ENCODE measurements at places on chromosomes 1 and 21.

DNA sequence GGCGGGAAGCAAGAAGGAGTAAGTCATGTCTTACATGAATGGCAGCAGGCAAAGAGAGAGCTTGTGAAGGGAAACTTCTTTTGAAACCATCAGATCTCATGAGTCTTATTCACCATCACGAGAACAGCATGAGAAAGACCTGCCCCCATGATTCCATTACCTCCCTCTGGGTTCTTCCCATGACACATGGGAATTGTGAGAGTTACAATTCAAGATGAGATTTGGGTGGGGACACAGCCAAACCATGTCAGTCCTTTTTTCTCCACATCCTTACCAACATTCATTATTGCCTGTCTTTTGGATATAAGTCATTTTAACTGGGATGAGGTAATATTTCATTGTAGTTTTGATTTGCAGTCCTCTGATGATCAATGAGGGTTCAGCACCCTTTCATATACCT is 81.0 kb downstream of the DIRAS3 start:
- no peak for DNase-seq

GRCh38 chr1:205373022-205373797 is 16.5 kb upstream of the KLHDC8A start:
- no peak for DNase-seq

GRCh38 chr1:17080880-17081279 is 27.0 kb upstream of the SDHB start:
- DNase-seq, result no peak

DNA sequence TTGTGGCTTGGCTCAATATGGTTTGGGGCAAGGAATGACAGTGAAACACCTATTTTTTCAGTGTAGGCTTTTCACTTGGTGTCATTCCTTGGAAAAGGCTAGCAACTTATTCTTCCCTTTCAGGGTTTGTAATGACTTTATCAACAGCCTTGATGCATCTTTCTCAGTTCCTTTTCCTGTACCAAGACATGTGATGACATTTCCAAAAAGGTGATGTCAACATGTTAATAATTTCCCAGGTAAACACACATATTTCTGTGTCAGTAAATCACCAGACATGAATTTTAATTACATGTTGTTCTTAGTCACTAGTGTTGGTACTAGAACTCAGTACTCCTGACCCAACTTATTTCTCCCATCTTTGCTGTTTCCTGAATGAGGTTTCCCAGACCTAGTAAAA is 37.8 kb upstream of the RRP15 start:
- DNase-seq, result no peak

DNA sequence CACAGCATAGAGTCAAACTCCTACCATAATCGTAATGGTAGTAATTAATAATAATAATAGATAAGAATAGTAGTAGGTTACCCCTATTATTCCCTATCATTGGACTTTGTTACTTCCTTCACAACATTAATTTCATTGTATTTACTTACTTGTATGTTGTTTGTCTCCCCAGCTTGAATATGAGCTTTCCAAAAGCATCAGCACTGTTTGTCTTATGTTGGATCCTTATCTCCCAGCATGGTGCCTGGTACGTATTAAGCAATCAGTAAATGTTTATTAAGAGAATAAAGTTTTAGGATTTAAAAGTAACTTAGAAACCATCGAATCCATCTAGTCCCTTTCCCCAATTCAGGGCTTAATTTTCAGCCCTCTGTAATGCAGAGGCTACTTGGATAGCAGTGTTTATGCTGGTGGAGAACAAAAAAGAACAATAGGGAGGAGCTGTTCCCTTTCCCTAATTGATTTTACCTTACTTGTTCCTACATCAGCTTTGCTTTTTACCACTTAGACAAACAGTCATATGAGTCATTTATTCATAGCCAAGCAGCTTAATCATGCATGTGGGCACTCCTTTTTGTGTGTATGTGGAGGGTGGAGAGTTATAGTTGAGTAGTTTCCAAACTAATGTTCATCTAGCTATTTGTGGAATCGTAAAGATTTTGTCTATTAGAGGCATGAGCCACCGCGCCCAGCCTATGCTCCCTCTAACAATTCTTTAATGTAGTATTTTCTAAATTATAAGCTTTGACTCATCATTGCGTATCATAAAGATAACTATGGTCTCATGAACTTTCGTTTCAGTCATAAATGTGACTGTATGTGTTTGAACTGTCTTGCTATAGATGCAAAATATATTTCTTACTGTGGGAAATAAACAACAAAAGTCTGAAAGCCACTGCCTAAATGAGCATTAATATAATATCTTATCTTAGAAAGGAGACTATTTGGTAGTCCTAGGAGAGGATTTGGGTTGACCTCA is 20.9 kb upstream of the DR1 start:
- DNase-seq, result no peak

- peak; percentile 22 for DNase-seq
Measured at GRCh38 chr1:83931658-83932253, 67.2 kb downstream of the TTLL7 start.

DNA sequence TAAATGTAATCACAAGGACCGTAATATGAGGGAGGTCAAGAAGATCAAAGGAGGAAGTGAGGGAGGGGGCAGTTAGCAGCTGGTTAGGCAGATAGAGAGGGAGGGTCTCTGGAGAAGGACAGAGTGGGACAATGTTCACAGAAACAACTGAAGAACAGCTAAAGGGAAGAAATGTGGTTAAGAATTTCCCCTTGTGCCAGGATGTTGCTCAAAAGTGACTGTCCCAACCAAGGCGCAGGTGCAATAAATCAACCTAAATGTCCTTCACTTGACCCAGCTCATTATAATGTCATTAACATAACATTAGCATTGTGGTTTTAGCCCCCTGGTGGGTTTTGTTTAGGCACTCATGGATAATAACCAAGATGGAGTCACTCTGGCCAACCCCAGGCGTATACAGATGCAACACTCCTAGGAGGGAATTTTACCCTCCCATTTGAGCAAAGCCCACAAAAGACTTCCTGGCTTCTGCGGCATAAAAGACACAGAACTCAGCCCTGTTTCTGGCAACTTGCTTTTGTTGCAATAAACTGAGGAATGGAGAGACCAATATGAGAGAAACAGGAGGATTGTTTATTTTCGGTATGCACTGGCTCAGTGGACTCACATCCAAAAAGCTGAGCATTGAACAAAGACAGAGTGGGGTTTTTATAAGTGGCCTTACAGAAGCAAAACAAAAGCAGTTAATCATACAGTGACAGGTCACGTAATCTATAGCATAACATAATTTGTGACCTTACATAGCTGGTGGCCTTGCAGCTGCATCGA is 7.3 kb upstream of the CA6 start:
- no peak for DNase-seq

GRCh38 chr1:164608651-164609057 is 49.7 kb downstream of the PBX1 start:
- DNase-seq, result no peak

DNA sequence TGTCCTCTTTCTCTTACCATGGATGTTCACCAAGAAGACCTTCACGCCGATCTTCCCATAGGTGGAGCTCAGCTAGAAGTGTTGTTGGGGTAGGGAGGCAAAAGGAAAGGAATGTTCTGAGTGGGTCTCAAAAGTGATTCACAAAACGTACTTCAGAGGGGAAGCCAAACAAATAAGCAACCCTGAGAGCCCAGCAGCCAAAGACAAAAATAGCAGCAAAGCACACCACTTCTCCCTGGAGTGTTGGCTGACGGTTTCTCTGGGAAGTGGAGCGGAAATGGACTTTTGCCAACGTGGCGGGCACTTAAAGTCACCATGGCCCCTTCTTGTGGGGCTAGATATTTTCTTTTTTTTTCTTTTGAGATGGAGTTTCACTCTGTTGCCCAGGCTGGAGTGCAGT is 23.1 kb downstream of the SLC26A9 start:
- no peak for DNase-seq

- no peak for DNase-seq
Measured at GRCh38 chr1:22958556-22958955, 14.1 kb downstream of the LACTBL1 start.

DNA sequence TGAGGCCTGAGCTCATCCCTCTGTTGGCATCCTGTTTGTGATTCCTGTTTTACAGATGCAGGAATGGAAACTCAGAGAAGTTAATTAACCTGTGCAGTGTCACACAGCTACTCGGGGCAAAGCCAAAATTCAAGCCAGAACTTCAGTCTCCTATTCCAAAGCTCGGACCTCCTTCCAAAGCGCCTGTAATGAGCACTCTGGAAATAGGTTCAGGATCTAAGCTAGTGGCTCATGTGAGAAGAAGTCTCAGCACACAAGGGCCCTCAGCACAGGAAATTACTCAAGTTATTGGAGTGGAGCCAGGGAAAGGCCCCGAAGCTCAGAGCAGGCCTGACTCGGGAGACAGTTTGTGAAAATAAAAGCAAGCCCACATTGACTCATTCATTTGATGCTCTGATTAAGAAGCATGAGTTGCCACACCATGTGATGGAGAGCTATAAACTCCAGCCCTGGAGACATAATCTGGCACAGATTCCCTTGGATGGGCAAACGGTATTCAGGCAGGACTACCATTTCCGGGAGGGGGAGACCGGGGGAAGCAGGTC is 50.6 kb upstream of the LYST start:
- DNase-seq, result no peak

DNA sequence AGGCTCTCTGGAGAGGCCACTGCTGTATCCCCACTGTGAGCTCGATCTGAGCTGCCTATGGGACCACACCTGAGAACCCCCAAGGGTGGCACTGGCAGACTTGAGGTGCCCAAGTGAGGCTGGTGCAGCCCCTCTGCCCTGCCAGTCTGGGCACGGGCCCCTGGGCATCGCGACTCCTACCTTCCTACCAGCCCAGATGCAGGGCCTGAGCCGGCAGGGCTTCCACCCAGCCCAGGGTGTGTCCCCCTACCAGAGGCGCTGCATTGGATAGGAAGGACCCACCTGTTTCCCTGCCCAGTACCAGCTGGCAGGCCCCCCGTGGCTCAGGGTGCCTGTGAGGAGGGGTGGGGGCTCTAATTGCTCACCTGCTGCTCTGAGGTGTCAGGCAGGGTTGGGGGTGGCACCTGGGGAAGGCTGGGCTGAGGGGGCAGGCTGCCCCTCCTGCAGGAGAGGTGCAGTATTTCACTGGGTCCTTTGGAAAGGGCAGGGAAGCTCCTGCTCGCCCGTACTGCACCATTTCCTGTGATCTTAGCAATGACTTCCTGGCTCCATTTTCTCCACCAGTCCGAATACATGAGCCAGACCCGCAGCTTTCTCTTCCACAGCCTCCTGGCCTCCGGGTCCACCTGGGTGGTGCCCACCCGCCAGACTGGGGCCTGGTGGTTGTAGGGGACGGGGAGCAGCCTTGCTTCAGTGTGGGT is 11.8 kb downstream of the TP73 start:
- no peak for DNase-seq

- no peak for DNase-seq
Measured at GRCh38 chr1:75785320-75785982, 605 bp upstream of the RABGGTB start.

- DNase-seq, result no peak
Measured at GRCh38 chr1:95642035-95642434, 408.0 kb downstream of the RWDD3 start.

GRCh38 chr1:97832481-97832880 is 88.4 kb downstream of the DPYD start:
- peak; percentile 44 for DNase-seq

DNA sequence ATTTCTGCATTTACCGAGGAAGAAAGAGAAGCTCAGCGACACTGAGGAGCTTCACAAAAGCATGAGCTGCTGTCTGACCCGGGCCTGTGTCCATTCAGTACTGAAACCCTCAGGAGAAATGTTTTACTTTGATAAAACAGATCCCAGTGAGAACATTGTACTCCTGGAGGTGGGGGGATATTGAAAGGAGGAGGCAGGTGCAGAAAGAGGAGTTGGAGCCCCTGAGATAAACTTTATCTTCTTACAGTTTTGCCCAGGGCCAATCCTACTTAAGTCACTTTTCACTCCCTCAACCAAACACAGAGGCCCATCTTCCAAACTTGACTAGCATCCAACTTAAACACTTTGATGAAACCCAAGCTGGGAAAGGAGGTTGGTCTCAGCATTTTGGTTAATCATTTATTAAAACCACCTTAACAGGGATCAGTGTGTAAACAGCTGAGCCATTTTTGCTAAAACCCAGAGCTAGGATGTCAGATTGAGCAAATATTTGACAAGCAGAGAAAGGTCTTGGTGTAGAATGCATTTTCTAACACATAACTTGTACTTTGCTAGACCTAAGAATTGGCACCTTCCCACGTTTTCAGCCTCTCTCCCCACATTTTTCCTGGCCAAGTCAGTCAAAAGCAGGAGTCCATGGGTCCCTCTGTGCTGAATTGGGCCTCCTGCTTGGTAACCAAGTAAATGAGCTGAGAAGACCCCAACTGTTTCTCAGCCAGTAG is 32.5 kb upstream of the SARS1 start:
- no peak for DNase-seq

DNA sequence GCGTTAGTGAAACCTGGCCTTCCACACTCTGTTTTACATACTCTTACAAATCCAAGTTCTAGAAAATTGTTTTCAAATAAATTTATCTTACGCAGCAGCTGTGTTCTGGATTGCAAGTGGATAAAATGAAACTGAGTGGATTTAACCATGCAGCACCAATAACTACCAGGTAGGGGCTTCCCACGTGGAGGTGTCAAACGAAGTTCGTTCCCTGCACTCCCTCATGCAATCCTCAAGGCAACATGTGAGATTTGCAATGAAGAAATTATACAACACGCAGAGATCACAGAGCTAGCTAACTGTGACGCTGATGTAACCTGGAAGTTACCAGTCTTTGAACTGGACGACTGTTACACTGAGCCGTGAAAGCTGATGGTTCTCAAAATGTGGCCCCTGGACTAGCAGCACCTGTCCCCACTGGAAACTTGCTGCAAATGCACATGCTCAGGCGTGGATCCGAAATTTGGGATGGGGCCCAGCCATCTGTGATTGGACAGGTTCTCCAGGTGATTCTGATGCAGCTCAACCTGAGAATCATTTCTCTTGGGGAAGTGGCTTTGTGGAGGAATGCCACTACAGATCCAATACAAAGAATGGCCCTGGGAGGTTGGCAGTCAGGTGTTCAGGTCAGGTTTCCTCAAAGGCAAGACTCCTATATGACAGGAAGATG is 36.3 kb downstream of the RSPH1 start:
- no peak for DNase-seq

GRCh38 chr1:203907901-203908300 is 46.5 kb downstream of the SNRPE start:
- no peak for DNase-seq

DNA sequence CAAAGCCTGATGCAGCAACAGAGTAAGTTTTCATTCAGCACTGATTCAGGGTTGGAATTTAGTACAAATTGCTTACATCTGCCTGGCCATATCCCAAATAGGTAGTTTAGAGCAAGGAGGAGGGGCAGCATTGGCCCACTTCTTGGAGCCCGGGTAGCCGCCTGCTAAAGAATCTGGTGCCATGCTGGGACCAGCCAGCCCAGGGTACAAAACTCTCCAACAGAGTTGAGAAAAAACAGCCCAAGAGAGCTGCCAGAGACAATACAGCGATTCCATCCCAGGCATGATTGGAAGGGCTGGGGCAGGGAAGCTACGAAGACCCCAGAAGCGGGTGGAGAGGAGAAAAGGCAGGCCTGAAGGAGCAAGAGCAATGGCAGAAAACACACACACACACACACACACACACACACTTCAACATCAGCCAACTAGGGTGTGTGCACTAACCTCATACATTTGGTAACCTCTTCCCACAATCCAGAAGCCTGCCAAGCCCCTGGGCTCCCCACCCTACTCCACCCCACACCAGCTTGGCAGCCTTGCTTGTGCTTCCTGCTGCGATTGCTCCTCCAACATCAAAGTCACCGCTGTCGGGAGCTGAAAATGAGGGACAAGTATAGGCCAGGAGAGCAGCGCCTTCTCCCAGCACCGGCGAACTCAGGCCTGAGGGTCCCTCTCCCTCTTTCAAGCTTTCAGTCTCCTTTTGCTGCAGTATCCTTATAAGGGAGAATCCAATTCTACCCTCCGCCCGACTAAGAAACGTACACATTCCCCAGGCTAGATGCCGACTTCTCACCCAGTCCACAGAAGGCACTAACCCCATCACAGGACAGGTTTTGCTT is 1.2 kb downstream of the PIK3C2B start:
- DNase-seq, result no peak

All from forelimb muscle (tissue), 1 donor.